Stimulated activated CD4-positive, alpha-beta T cell treated with anti-CD3 and anti-CD28 coated beads, Interleukin-15, amount 100 ng/mL, for 1 hour (primary cell): ENCODE measurements at places on chromosomes 2 and 18.

DNA sequence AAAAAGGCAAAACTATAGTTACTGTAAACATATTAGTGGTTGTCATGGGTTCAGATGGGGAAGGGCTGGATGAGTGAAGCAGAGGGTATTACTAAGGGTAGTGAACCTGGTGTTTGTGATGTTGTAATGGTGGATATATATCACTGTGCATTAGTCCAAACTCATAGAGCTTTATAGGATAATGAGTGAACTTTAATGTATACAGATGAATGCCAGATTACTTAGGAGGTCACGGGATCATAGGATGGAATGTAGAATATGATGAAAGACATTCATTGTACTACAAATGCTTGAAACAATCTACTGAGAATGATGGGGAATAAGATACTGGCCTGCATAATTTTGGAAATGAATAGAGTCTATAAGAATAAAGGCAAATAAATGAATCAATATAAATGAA is 226.7 kb upstream of the ZNF804A start:
- no peak for DNase-seq

DNA sequence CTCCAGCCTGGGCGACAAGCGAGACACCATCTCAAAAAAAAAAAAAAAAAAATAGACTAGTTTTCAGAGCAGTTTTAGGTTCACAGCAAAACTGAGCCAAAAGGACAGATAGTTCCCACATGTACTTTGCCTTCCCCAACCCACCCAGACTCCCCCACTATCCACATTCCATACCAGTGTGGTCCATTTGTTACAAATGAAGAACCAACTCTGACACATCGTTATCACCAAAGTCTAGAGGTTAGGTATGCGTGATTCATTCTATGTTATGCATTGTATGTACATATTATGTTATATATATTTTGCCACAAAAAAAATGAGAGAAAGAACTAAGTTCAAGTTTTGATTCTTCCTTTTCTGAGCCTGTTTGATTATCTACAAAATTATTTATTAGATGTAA is 3.5 kb downstream of the DUSP11 start:
- no peak for DNase-seq

DNA sequence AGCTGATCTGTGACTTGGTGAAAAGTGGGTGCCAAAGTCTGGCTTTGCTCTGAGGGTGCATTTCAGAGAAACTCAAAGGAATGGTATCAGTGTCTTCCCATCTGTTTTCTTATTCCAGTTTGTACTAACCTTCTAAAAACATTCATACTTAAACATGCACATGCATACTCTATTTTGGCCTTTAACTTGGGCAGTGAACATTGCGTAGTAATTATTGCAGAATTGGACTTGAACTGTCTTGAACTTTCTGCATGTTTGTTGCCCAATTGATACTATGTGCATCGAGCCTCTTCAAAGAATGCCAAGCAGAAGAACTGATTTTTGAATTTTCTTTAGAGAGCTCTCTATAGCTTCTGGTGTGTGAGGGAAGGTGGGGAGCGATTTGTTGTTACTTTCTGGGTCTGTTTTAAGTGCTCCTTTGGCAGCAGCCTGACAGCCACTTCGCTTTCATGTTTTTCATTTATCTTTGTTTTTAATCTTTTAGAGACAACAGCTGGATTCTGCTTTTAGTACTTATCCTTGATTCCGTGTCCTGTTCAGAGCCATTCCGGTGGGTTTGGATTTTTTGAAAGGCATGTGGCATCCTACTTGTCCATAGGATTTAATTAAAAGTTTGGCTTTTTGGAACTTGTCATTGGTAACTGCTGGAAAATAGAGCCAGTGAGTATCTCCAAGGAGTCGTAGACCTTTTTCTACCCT is 159.2 kb downstream of the RAPGEF4 start:
- no peak for DNase-seq

DNA sequence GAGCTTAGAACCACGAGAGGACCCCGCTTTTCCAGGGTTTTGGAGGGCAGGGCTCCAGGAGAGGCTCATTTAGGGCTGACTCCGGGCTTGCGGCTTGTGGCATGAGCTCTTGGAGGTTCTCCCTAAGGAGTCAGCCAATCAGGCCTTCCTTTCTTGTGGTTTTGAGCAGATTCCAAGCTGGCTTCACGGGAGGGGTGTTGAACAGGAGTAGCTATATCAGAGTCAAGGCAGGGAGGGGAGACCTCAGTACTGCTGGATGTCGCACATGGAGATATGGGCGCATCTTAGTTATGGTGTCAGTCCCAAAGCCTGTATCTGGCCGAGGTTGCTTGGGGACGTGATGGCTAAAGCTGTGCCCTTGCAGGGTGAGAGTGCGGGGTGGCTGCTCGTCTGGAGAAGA is 98.6 kb downstream of the AGAP1 start:
- DNase-seq = no peak

DNA sequence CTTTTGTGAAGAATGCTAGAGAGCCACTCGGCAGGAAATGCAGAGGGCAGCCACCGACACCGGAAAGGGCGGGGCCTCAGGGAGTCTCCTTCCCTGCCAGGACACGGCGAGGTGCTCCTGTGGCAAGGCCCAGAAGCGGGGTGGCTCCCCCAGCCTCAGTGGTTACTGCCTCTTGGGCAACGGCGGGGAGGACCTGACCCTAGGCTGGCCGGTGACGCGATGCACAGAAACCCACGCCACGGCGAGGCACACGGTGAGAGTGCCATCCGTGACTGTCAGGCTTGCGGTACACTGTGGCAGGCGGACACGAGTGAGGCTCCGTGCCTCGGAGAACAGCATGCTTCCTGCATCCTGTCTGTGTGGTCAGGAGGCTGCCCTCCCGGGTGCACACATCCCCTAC is 47.8 kb downstream of the ZAP70 start:
- DNase-seq = peak; percentile 24

- no peak for DNase-seq
Measured at GRCh38 chr2:121650315-121650930, 1.2 kb upstream of the CLASP1 start.

- no peak for DNase-seq
Measured at GRCh38 chr2:222433332-222434173, 9.2 kb downstream of the SGPP2 start.

DNA sequence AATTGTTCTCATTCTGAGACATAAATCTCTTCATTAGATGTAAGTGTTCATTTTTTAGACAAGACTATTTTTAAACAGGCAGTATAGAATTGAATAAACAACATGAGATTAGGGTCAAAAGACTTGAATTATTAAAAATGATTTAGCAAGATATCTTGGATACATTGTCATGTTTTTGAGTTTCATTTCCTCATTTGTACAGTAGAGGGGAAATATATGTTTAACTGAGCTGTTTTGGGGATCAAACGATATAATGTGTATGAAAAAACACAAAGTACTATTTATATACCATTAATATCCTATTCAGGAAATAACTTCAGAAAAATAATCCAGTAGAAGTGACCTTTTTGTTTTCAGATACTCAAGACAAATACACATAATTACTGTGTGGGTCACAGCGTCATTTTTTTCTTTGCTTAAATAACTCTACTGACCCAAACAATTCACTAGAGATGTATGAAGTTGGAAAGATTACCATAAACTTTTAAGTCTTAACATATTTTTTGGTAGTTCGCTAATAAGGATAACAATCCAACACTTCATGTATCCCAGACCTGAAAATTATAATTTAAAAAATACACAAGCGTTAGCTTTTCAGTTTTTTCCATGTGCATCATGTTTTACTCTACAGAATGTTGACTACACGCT is 896 bp upstream of the ASXL3 start:
- no peak for DNase-seq

DNA sequence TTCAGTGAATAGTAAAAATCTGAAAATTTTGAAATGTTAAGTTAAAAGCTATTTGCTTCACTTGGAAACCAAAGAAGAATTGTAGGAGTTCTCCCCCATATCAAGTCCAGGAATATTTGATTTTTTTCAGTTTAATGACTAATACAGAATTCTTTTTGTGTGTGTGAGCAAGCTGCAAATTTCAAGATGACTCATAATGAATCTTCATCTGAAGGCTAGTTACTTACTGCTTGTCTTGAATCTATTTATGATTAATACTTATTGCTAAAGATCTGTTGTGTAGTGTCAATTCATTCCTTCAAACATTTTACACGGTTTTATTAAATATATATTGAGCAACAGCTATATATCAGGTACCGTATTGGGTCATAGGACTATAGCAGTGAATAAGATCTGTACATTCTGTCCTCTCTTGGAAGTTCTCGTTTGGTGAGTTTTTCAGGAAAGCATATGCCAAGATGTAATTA is 47.8 kb upstream of the CAVIN2 start:
- no peak for DNase-seq

DNA sequence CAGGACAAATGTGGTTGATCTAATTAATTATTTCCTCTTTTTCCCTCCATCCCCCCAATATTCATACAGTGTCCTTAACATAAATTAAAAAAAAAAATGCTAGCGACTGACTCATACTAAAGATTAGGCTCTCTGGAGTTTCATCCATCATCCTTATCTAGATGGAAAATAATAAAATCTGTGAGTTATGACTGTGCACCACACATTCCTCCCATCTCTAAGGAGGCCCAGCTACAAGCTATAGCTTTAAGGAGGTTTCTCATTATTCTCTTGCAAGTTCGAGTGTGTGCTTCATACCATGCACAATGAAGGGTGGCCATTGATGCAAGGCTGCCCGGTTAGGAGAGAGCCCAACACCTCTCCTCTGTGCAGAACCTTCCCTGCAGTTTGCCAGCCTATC is 77.3 kb downstream of the XDH start:
- DNase-seq = no peak

GRCh38 chr2:138020432-138020831 is 56.2 kb downstream of the HNMT start:
- no peak for DNase-seq

DNA sequence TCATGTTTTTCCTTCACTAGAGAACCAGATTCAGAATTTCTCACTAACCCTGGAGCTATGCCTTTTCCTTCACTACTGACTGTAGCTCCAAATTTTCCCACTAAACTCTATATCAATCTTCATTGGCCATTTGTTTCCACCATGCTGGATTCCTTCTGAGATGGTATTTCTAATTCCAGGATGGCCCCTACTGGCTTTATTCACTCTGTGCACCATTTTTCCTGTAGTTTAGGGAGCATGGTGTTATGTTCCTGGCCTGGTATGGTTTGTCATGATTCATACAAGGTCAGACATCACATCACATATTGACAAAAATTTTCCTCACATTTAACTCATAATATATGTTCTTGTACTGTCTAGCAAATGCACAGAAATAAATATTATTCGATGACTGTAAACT is 229.2 kb upstream of the TFPI start:
- DNase-seq = no peak

DNA sequence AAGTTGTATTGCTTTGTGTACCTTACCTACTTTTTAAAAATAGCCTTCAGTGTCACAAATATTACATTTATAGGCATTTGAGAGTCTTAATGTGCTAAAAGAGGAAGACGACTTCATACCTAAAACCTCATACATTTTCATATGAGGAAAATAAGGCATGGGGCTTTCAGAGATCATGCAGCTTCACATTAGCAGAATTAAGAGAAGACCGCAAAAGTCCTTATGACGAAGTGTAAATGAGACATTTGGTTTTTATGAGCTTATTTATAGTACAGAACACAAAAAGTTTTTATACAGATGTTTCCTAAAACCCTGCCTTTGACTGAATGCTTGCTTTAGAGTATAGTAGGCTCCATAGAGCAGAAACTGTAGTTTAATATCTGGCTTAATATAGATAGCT is 10.1 kb upstream of the CCDC138 start:
- no peak for DNase-seq

DNA sequence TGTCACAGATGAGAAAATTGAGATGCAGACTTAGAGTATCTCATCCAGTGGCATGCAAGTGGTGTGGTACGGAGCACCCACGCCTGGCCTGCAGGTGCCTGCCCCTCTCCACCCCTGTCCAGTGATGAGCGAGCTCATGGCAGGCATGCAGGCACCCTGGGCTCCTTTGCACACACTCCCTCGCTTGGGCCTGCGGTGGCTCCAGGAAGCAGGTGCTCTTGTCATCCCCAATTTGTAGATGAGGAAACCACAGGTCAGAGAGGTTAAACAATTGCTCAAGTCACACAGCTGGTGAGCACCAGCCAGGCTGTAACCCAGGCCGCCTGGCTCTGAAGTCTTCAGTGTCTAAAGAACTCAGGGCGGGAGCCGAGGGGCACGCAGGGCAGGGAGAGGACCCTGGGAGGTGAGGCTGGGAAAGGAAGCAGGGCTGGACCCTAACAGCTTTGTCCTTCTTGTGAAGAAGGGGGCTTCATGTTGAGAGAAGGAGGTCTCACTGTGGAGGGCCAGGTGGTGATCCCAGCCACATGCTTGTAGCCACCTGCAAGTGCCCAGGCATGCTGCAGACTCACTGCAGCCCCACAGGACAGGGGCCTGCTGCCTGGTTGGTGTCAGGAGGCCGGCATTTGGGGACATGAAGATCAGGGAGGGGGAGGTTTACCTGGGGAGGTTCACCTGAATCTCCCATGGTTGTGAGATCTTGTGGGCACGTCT is 166.2 kb downstream of the SH3RF3 start:
- no peak for DNase-seq

GRCh38 chr18:43312891-43313290 is 35.6 kb upstream of the SYT4 start:
- DNase-seq = no peak

GRCh38 chr18:35580701-35581539 is 620 bp upstream of the GALNT1 start:
- peak; percentile 43 for DNase-seq

- no peak for DNase-seq
Measured at GRCh38 chr18:79912994-79913831, 38.2 kb downstream of the SLC66A2 start.

GRCh38 chr2:139296672-139297209 is 516.6 kb upstream of the NXPH2 start:
- DNase-seq = no peak

DNA sequence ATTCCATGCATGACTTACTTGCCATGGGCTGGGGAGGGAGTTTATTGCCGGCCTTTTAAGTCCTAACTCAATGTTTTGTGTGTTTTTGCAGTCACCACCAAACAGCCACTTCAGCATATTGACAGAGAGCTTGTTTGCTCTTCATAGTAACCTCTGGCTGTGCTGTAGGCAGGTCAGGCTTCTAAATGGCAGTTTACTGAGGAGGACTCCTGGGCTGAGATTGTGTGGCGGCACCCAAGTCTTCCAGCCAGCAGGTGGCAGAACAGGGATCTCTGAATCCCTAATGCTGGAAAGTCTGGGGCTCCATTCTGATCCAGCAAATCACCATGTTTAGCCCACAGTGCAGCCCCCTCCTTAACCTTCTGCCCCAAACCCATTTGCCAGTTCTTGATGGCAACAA is 121.2 kb downstream of the CAPN13 start:
- no peak for DNase-seq

- no peak for DNase-seq
Measured at GRCh38 chr2:25123682-25124081, 44.7 kb downstream of the POMC start.

DNA sequence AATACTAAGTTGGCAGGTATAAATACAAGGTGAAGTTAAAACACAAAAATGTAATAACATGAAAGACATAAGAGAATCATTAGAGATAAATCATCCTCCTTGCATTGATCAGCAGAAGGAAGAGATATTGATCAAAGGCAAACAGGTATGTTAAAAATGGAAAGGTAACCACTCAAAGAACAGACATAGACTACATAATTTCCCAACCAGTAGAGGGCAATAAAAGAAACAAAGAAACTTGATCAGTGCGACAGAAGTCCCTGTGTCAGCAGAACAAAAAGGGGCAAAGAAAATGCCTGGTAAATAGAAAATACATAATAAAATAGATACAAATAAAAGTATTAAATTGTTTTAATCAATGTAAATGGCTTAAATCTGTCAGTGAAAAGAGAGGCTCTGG is 53.6 kb downstream of the FAM228A start:
- no peak for DNase-seq
